Stimulated activated CD4-positive, alpha-beta T cell treated with anti-CD3 and anti-CD28 coated beads, Interleukin-15, amount 100 ng/mL, for 1 hour (primary cell): ENCODE measurements at places on chromosomes 6 and 20.
A peak's percentile ranks its signal among the peaks of the same experiment; 100 is the strongest.

DNA sequence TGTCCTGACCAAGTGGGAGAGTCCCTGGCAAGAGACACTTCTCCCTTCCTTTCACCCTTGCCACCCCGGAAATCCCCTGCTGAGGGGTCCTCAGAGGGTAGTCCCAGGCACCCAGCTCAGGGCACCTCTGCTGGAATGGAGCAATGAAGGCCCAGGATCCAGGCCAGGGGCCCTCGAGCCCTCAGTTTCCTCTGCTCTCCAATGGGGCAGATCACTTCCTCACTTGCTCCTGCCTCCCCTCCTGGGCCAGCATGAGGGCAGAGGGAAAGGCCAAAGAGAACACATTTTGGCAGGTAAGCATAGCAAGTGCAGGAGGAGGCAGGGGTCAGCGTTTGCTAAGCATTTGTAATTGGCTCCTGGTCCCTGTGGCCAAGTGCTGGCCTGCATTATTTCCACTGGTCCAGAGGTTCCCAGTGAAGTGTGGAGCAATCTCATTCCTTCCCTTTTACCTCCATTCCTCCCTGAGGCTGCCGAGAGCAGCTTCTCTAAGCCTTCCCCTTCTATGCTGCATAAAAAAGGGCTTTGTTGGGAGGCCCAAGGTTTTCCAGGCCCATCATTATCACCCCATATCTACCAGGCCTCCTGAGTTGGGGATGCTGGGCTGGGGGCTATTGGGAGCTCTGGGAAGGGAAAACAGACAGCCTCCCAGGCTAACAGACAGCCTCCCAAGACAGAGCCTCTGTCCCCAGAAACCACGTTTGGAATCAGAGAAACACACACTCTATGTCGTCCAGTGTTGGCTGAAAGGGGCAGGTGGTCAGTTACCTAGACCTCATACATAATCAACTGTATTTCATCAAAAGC is 28.8 kb upstream of the VEGFA start:
- no peak for DNase-seq

GRCh38 chr6:35569011-35569461 is 56.3 kb upstream of the TULP1 start:
- DNase-seq = peak; percentile 5

DNA sequence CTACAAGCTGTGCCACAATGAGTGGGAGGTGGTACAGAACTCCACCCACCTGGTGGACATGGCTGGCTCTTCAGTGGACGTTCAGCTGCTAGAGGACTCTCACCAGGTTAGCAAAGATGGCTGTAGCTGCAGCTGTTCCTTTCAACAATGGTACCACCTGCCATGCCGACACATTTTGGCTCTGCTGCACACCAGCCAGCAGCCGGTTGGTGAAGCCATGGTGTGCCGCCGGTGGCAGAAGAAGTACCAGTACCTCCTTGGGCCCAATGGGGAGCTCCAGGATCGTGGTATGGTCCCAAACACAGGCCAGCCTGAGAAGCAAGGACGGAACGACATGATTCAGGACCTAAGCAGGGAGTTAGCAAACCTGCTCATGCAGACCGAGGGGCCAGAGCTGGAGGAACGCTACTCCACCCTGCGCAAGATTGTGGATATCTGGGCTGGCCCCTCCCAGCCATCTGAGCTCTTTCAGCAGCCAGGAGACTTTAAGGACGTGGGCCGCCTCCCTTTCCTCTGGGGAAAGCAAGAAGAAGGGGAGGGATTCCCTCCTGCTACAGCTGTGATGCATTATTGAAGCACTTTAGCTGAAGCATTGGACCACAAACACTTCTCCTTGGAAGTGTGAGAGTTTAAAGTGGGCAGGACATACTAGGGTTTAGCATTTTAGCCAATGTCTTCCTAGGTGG is 2.8 kb upstream of the ZSWIM1 start:
- no peak for DNase-seq

- DNase-seq = no peak
Observed at GRCh38 chr20:63366390-63367365, 5.5 kb upstream of the CHRNA4 start.

DNA sequence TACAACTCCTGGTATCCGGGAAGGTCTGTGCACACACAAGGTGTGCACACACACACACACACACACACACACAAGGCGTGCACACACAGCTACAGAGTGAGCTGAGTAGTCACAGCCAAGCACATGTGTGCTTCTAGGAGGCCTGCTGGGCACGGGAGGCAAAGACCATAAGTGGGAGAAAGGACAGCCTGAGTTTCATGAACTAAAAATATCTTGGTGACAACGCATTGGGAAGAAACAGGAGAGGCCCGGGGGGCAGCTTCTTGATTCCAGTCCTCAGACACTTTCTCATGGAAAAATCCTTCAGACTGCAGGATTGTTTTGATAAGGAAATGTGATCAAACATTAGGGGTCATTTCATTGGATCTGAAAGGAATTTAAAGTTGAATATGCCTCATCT is 2.6 kb downstream of the TRAF3IP2 start:
- no peak for DNase-seq

GRCh38 chr6:74070711-74071110 is 374.7 kb downstream of the CD109 start:
- DNase-seq = no peak

- no peak for DNase-seq
Observed at GRCh38 chr20:53580376-53581111, 13.1 kb downstream of the ZNF217 start.

- no peak for DNase-seq
Observed at GRCh38 chr20:54633374-54634355, 158.3 kb downstream of the DOK5 start.

GRCh38 chr6:116326181-116326671 is 44.5 kb upstream of the DSE start:
- DNase-seq = no peak

GRCh38 chr6:167407239-167408064 is 82.6 kb downstream of the TTLL2 start:
- no peak for DNase-seq

DNA sequence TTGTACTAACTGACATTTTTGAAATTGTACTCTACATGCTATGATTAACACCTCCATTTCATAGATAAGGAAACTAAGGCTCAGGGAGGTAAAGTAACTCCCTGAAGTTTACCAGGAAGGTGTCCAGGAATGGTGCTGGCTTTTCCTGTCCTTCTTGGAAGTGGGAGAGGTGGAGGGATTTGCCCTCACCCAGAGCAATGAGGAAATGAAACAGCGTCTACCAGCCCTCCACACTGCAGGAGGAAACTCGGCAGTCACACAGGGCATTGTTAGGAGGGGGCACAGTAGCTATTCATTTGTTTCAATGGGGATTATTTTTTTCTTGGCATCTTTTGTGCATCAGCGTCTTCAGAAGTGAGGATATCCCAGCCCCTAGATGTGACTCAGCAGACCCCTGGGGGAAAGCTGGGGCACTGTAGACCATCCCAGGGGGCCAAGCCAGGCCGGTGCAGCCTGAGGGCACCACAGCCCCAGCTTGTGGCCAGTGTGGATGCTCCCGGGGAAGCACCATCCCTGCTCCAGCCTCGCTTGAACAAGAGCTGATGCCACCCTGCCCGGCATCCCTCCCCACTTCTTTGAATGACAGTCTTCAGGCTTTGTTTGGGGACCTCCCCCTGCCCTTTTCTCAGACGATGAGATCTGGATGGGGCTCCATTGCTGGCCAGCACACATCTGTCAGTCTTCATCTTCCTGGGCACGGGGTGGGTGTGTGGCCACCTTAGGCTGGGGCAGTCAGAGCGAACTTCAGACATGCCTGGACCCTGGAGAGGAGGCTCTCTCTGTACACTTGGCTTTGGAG is 224.4 kb upstream of the PMEPA1 start:
- DNase-seq = no peak

- DNase-seq = no peak
Observed at GRCh38 chr6:144362042-144363018, 77.2 kb downstream of the UTRN start.

DNA sequence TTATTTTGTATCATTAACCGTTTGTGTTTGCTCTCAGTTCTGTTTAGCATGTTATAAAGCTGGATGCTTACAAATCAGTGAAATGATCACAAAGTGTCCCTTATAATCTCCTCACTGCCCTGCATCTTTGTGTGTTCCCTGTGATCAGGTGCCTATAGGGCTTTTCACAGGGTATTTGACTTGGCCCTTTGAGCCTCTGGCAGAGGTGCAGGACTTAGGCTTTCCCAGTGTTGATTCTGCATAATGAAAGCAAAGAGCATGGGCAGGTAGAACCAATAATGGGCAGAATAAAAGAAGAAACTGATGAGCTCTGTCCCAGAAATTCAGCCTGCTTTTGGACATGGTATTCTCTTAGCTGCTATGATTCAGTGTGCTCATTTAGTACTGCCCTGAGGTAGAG is 16.9 kb upstream of the PBOV1 start:
- no peak for DNase-seq

GRCh38 chr6:152554851-152555250 is 82.3 kb downstream of the SYNE1 start:
- DNase-seq = no peak

DNA sequence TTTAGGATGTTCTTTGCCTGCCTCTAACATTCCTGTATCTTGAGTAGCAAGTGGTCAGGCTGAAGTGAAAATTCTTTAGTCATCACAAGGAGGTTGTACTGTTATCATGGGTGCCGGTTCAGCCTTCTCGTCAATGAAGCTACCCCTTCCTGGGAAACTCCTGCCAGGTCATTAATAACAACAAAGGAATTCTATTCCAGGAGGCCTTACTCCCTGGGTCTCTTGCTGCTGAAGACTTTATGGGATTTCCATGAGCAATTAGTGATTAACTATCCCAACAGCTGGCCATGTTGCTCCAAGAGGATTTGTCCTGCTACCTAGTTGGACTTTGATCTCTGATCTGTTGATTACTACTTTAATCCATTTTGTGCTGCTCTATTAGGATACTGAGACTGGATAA is 62.7 kb upstream of the ELOVL5 start:
- DNase-seq = no peak

GRCh38 chr6:15800841-15801617 is 138.2 kb upstream of the DTNBP1 start:
- DNase-seq = no peak

DNA sequence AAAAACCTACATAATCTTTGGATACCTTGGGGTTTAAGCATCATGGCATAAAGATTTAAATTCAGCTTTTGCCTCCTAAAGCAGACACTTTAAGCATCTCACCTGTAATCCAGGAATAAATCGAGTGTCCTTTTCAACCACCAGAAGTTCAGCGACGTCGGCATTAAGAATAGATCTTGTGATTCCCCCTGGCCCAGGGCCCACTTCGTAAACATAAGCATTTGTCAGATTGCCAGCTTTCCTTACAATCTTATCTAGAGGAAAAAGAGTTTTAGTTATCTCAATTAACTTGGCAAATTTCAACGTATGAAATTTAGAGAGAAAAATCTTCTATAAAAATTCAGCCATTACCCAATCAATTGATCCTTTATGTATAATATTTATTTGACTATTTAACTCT is 3.2 kb downstream of the TFB1M start:
- DNase-seq = no peak

DNA sequence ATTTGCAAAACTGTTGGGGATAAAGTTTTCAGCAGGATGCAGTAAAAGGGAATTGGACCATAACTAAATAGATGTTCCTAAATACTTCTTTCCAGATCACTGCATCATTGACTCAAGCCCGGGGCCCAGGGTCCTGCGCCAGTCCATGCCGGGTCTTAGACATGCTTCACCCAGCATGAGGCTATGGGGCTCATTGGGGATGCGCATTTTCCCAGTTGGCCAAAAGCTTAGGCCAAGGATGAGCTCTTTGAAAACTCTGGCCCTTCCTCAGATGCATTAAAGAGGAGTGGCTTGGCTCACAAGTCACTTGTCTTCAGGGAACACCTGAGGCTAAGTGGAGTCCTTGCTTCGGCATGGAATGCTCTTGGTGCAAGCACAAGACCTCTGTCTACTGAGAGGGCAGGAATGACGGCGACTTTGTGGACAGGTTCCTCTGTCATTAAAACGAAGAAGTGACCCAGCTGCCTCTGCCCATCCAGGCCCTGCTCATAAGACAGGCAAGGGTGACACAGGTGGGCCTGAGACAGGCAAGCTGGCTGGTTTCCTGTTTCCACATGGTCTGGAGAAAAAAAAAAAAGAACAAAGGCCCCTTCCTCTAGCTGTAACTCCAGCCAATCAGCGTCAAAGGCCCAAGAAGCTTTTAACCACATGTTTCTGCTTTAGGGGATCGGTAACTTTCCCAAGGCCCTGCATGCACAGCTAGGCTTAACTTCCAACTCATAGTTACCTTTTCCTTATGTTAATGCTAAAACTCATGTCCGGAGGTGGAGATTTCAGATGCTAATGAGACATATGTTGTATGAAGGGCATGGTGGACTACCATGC is 81.4 kb upstream of the CDH4 start:
- no peak for DNase-seq

- DNase-seq = no peak
Observed at GRCh38 chr20:63114006-63114692, 101.8 kb downstream of the YTHDF1 start.

- no peak for DNase-seq
Observed at GRCh38 chr6:8335381-8335780, 100.0 kb downstream of the SLC35B3 start.

GRCh38 chr20:56391596-56392131 is 351 bp downstream of the AURKA start:
- no peak for DNase-seq

DNA sequence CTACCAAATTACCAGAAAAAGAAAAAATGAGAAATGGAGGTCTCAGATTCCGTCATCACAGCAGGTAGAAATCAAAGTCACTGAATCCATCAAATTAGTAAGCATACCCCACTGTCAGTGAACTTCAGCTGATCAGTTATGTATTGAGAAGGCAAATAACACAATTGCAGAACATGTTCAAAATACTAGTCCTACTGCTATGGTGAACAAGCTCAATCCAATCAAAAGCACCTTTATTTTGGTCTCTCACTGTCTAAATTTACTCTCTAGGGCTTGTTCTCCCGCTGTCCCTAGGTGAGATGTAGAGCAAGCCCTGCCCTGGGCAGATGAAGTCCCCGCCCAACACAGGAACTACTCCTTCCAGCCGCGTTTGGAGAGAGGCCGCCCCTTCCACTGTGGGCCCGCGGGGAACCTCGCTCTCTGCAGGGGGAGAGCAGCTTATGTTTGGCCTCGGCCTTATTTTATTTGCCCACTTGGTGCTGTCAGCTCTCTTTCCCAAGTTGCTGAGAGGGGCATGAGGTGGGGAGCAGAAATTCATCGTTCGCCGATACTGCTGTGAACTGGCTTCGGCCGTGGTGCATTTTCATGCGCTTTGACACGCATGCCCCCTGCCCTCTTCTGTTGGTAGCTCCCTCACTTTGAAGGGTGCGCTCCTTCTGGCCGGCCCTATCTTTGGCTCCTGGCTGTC is 14.3 kb upstream of the MAP1LC3A start:
- no peak for DNase-seq

DNA sequence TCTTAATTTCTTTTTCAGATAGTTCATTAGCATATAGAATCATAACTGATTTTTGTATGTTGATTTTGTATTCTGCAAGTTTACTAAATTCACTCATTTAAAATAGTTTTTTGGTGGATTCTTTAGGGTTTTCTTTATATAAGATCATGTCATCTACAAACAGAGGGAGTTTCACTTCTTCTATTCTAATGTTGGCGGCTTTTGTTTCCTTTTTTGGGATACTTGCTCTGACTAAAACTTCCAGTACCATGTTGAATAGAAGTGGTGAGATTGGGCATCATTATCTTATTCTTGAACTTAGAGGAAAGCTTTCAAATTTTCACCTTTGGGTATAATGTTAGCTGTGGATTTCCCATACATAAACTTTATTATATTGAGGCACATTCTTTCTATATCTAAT is 296.9 kb downstream of the BCKDHB start:
- DNase-seq = no peak
